ENCODE measurements at places on chromosomes 7 and 10. TPM values are rescaled to one million over a fixed set of nuclear protein-coding genes. Genes with fewer than 3 reads are reported as not detected.

CYP2E1 gene
- polyA plus RNA-seq: 1.3 TPM

TAS2R3 gene
- polyA plus RNA-seq: 1.8 TPM

GRCh38 chr7:105461518-105461917, 60.6 kb downstream of the PUS7 start:
- DNase-seq: no peak

GRCh38 chr7:92025260-92025659, 84.6 kb downstream of the AKAP9 start:
- no peak for DNase-seq

DNA sequence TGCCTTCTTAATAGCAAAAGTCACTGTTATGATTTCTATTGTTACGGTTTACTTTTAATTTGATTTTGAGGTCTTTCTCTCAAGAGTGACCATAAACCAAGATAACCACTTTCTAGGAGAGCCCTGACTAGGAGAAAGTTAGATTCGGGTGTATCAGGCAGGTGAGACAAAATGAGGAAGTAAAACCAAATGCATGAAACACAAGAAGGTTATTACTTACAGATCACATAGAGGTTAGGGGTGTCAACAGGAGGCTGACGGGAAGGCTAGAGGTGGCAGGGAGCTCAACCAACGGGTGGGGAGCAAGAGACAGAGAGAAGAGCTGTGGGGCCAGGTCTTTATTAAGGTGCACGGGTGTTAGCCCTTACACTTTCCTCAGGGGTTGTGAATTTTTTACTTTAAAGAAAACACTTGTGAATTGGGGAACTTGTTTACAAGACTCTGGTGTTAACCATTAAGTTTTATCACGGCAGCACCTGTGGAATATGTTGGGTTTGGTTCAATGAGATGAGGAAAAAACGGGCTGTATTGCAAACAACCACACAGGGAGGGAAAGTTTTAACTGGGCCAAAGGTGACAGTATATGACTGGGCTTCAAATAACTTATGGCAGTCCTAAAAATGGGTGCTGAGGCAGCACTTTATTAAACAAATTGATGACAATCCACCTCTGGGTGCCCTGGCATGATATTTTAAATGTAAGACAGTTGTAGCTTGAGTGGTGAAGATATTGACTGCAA, 154.9 kb downstream of the SDHAF3 start:
- no peak for DNase-seq

DNA sequence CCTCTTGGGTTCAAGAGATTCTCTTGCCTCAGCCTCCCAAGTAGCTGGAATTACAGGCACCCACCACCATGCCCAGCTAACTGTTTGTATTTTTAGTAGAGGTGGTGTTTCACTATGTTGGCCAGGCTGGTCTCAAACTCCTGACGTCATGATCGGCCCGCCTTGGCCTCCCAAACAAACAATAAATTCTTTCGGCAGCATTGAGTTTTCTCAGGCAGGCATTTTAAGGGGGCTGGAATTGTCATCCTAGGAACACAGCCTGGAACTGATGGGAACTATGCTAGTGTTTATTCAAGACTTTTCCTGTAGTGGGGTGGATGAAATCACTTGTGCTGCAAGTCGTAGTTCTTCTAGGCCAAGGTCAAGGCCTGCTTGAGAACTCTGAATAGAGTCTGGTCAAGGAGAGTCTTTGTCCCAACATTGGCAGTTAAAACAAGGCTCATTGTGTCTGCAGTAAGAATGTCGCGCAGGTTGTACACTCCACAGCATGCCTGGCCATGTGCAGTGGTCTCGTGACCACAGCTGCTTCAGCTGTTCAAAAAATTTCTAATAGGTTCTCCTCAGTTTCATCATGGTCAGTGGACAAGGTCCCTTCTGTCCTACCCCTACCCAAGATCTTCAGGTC, 92.8 kb downstream of the HECW1 start:
- no peak for DNase-seq

GRCh38 chr7:87151002-87151728, 1.1 kb upstream of the DMTF1 start:
- DNase-seq: no peak

Data from renal pelvis (tissue), 12 donors.